T follicular helper cell (primary cell): ENCODE measurements at places on chromosomes 2 and 18.

DNA sequence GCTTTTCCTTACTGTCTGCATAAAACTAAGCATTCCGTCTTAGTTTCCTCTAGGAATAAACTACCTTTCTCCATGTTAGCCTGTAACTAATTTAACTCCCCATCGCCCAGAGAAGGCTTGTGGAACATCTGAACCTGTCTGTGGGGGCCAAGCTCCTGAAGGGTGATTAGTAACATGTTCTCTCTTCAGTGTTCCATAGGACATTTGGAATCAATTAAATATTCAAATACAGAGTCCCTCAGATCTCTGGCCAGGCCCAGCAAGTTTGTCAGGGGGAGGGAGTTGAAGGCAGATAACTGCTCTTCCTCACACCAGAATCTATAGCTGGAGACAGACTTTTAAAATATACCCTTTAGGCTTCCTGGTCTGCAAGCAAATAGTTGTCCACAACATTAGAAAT is 8.8 kb downstream of the RDH14 start:
- DNase-seq, result no peak

GRCh38 chr18:48813321-48813720 is 137.4 kb downstream of the SMAD7 start:
- DNase-seq, result no peak

- DNase-seq, result peak; percentile 37
Observed at GRCh38 chr2:29000481-29000880, 19.4 kb downstream of the TOGARAM2 start.

DNA sequence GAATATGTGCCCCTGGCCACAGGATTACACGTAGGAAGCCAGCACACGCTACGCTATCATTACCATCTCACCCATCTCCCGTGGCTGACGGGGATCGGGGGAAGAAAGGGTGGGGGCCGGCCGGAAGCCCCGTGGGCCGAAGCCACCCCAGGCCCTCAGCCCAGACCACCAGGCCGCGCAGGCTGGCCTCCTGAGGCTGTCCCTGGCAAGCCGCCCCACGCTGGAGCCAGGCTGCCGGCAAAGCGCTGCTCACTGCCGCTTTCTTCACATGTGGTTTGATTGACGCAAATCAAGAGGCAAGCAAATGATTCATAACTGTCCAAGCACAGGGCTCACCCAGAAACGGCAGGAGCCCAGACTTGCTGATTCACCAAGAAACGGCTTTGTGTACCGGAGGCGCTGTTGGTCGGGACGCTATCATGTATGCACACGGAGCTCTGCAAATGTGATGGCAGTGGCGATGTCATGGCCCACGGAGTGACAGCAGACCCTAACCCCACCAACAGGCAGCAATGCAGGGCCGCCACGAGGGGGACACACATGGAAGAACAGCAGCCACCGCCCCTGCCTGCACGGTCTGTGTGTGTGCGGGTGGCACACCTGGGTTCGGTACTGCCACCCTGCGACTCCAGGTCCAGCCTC is 125.7 kb downstream of the HDAC4 start:
- peak; percentile 80 for DNase-seq

DNA sequence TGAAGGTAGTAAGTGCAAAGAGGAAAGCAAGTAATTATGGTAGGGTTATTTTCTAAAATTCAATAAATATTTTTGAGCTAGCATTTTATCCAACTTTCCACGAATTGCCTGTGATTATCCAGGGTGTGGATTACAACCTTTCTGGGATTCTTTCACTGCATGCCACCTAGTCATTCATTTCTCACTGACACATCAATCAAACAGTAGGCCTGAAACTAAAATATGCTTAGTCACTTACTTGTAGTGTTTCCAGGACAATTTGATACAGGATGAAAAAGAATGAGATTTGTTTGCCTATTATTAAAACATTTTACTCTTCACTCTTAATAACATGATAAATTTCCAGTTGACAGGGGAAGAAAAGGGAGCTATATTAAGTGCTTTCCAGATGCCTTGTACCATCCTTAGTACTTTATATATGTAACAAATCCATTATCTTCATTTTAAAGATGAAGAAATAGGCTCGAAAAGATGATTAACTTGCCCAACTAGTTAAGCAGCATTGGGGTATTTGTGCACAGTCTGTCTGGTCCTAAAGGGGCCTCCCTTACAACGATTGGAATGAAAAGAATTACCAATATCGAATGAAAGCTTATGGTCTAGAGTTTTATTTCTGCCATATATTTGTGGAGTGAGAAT is 70.4 kb downstream of the KCTD1 start:
- no peak for DNase-seq

- DNase-seq, result no peak
Observed at GRCh38 chr18:42187611-42188380, 232.8 kb downstream of the PIK3C3 start.

- DNase-seq, result no peak
Observed at GRCh38 chr2:43082903-43083677, 143.3 kb downstream of the ZFP36L2 start.

GRCh38 chr2:225091336-225091735 is 49.1 kb upstream of the DOCK10 start:
- DNase-seq, result no peak

- DNase-seq, result no peak
Observed at GRCh38 chr18:61991201-61991600, 98.4 kb upstream of the RNF152 start.

DNA sequence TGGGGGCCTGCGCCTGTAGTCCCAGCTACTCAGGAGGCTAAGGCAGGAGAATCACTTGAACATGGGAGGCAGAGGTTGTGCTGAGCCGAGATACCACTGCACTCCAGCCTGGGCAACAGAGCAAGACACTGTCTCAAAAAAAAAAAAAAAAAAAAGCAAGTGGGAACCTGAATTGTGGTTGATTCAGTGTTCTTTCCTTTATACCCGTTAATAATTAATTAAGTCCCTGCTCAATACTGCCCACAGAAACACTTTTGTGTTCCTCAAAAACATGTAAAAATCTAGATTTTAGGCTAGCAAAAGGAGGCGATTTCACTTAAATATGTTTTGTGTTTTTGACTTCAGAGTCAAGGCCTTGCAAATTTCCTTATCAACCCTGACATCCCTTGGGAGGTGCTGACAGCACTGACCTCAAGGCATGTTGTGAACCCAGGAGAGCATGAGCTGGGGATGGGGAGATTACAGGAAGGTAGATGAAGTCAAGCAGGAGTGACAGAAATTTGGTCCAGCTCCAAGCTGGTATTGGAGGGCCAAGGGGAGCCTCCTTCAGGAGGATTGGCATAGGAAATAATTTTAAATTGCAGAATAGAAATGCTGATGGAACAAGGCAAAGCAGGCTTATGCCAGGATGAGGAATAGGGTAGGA is 89.0 kb upstream of the PNPT1 start:
- no peak for DNase-seq

- DNase-seq, result no peak
Observed at GRCh38 chr18:35852786-35853185, 119.7 kb upstream of the RMP24 start.

- DNase-seq, result no peak
Observed at GRCh38 chr18:21330122-21330701, 88.2 kb downstream of the GREB1L start.
